ENCODE measurements at places on chromosomes 11 and 22.

GRCh38 chr22:39920134-39920743 lies 19.4 kb downstream of the GRAP2 start:
- DNase-seq, result no peak

DNA sequence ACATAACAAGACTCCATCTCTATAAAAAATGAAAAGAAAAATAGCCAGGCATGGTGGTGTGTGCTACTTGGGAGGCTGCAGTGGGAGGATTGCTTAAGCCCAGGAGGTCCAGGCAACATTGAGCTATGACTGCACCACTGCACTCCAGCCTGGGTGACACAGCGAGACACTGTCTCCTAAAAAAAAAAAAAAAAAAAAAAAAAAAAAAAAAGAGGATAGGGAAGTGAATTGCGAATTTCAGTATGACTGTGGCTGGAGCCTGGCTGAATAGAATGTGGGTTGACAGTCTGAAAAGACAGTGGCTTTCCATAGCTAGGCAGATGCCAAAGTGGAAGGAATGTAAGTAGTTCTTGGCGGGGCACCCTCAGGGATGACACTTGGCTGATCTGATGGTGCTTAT lies 6.4 kb upstream of the LDHAL6A start:
- no peak for DNase-seq

- DNase-seq, result no peak
Observed at GRCh38 chr11:96215110-96215782, 127.7 kb downstream of the MAML2 start.

GRCh38 chr11:3747704-3748103 lies 49.6 kb downstream of the NUP98 start:
- no peak for DNase-seq

GRCh38 chr11:123261345-123262106 lies 66.5 kb upstream of the CLMP start:
- peak; percentile 86 for DNase-seq

DNA sequence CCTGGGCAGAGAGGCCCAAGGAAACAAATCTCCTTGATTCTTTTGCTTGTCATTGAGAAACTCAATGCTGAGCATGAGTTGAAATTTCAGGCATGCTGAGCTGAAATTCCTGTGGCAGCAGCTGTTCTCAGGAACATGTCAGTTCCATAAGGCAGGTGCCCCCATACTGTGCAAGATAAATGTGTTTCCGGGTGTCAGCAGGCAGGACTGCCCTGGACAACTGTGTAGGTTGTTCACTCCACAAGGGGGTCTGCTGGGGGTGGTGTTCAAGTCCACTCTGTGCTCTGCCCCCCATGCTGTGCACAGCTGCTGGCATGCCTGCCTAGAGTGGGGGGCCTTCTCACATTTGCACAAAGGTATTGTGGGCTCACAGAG lies 133.7 kb downstream of the CTTN start:
- no peak for DNase-seq

- DNase-seq, result no peak
Observed at GRCh38 chr11:69979632-69980031, 98.5 kb upstream of the ANO1 start.

DNA sequence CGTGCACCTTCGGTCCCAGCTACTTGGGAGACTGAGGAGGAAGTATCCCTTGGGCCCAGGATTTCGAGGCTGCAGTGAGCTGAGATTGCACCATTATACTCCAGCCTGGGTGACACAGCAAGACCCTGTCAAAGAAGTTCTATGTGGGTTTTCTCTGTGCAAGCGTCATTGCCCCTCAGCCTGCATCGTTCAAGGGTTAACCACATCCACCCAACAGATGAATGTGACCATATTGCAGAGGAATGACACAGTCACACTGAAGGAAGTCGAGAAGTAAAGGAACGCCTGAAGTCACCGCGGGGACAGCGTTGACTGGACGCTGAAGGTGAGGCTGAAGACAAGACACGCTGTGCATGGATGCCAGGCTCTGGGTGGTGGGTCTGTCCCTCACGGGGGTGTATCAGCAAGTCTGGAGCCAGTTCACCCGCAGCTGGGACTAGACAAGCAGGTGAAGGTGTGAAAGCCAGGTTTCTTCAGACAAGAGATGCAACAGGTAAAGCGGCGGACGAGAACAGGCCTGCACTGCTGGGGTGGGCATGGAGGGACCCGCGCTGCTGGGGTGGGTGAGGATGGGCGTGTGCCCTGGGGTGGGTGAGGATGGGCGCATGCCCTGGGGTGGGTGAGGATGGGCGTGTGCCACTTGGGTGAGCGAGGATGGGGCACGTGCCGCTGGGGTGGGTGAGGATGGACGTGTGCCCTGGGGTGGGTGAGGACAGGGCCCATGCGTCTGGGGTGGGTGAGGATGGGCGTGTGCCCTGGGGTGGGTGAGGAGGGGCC lies 36.5 kb upstream of the TOLLIP start:
- DNase-seq, result no peak

DNA sequence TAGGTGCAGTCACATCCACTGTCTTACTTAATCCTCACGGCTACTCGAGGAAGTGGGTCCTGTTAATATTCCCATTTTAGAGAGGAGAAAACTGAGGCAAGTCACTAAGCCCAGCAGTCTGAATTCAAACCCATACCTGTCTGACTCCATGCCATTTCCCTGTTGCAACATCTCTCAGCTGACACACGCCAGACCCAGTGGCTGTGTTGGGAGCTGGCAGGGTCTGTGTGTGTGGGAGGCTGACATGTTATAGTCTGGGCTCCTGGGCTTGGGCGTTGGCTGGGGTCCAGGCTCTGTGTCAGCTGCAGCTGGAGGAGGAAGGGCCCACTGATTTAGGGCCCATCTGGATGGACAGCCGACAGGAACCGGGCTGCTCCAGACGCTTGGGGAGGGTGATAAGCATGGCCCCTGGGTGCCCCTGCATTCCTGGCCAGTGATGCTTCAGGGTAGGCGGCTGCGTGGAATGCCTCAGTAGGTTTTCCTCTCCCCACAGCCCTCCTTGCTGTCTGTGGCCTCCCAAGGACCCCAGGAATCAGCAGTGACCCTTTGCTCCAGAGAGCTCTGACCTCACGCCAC lies 562.5 kb downstream of the MN1 start:
- DNase-seq, result no peak

DNA sequence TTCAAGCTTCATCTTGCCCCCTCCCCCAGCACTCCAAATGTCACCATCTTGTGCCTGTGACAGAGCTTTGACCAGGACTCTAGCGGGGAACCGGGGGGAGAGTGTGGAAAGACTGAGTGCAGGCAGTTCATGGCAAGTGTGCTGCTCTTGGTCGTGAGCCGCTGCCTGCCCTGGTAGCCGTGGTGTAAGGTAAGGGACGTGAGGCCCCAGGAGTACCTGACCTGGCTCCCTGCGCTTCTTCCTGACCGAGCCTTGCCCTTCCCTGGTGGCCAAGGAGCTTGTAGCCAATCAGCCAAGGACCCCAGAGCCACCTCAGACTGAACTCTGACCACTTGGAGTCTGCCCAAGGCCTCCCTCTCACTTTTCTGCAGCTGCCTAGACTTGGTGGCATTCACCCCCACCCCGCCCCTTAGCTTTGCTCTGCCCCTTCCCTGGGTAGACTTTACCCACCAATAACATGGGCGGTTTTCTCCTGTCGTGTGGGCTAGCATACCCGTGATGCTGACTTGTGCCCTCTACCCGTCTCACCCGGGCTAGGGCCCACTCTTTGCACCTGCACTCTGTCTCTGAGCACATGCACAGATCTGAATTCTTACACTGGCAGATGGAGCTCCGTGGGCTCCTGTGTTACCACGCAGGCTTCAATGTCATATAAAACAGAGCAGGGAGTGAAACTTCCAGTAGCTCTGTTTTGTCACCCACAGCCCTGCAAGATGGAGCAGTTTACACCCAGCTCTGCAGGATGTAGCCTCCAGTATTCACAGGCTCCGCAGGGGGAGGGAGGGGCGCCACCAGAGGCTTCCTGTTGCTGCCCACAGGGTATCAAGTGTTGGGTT lies 1.5 kb downstream of the DGKZ start:
- DNase-seq, result no peak

- DNase-seq, result no peak
Observed at GRCh38 chr11:69654660-69655478, 13.9 kb downstream of the CCND1 start.

DNA sequence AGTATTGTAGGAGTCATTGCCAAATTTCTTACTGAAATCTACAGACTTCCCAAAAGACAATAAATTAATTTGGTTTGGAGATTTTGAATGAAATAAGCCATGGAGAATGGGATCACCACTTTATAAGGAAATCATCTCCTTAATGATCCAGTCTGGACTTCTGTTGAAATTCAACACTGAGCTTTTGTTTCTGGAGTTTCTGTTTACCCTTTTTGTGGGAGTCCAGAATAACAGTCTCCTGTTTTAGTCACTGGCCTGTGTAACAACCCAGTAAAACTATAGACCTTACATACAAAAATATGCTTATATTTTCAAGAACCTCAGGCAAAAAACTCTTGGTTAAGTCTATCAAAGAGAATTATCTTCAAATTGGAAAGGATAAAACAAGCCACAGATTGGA lies 321.7 kb upstream of the PLET1 start:
- no peak for DNase-seq

GRCh38 chr11:126915430-126915829 lies 85.1 kb downstream of the KIRREL3 start:
- DNase-seq, result no peak

GRCh38 chr11:121517996-121518395 lies 65.2 kb upstream of the SORL1-AS1 start:
- DNase-seq, result no peak

GRCh38 chr11:9660886-9661285 lies 3.0 kb upstream of the SWAP70 start:
- DNase-seq, result no peak

- no peak for DNase-seq
Observed at GRCh38 chr11:34182921-34183685, 77.7 kb downstream of the NAT10 start.

- no peak for DNase-seq
Observed at GRCh38 chr11:45722144-45722543, 56.7 kb upstream of the CHST1 start.

Data from cerebellar nuclear complex (tissue), 1 donor.